NCI-H774 (cell line): ENCODE measurements at places on chromosomes 1 and 21.

GRCh38 chr1:214310010-214310409 is 29.1 kb downstream of the SMYD2 start:
- no peak for DNase-seq

DNA sequence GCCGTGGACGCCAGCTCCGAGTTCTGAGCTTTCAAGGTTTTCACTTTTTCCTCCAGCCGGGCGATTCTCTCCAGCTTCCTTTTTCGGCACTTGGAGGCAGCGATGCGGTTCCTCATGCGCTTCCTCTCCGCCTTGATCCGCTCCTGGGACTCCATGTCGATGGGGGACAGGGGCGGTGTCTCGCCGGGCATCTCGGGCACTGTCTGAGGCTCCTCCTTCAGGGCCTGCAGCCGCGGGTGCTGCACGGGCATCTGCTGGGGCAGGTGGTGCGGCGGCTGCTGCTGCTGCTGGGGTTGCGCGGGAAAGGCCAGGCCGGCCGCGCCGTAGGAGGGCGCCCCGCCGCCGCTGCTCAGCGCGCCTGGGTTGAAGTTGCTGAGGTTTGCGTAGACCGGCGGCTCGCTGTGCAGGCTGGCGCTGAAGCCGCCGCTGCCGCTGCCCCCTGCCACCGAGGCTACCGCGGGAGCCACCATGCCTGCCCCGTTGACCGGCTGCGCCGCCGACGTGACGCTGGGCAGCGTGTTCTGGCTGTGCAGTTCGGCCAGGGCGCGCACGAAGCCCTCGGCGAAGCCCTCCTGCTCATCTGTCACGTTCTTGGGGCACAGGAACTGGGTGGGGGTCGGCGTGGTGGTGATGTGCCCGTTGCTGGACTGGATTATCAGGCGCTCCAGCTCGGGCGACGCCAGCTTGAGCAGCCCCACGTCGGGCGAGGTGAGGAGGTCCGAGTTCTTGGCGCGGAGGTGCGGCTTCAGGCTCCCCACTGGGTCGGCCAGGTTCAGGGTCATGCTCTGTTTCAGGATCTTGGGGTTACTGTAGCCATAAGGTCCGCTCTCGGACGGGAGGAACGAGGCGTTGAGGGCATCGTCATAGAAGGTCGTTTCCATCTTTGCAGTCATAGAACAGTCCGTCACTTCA is 1.4 kb downstream of the JUN start:
- peak; percentile 62 for DNase-seq

GRCh38 chr1:155504207-155504606 is 58.4 kb downstream of the ASH1L start:
- DNase-seq = no peak

DNA sequence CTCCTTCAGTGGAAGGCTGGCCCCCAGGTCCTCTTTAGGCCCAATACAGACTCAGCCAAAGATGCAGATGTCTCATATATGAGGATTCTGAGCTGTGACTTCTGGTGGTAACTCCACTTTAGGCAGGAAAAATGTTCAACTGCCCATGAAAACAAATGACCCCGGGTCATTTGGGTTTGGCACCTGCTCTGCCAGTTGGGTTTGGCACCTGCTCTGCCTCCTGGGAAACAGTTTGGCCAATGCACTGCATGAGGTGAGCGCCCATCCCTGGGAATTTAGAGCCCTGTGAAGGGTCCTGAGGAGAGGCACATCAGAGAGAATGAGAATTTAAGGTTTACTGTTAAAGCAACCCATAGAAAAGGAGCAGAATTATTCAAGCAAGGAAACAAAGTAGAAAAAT is 45.3 kb downstream of the B3GALT5 start:
- no peak for DNase-seq

DNA sequence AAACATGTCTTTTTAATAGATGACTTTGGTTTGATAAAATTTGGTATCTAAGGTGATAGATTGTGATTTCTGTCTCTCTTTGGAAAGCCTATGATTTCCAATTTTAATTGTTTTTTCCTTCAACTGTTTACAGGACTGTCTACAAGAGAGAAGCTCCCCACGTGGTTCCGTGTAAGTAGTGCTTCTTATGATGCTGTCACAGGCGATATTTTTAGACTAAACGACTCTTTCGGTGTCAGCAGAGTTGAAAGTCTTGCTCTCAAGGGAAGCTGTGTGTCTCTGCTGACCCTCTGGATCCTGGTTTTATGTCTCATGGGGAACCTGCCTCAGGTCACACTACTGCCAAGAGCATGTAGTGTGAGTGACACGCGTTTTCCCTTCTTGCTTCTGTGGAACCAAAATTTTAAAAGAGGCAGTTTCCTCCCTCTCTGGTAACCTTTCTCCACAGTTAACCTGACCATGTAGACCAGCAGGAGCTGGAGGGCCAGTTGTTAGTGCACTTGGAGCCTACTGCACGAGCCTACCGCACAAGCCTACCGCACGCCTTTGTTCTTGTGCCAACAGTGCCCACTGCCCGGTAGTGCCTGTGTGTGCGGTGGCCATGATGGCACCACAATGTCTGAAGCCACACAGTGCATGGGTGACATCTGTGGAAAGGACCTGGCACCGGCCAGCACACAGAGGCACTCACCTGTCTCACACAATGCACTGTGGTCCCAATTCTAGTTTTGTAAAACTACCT is 91.9 kb downstream of the PCBP3 start:
- DNase-seq = no peak

GRCh38 chr1:205171369-205171768 is 40.1 kb downstream of the DSTYK start:
- DNase-seq = no peak

GRCh38 chr1:8154621-8155052 is 128.5 kb upstream of the ERRFI1 start:
- DNase-seq = no peak

DNA sequence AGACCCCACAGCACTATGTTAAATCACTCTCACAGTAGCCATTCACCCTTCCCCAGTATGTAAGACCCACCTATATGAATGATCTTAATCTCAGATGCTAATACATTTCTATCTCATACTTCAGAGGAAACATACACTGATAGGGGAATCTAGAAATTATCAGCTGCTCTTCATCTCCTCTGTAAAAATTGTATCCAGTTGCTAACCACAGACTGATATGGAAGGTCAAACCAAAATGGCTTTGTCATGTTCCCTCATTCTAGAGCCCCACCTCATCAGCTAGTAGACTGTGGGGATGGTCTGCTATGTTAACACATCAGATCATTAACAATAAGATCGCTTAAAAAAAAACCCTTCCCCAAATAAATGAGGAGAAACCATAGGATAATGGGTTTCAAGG is 71.7 kb downstream of the UBR4 start:
- no peak for DNase-seq

- DNase-seq = no peak
Measured at GRCh38 chr21:40829791-40830190, 17.2 kb downstream of the DSCAM start.
